ENCODE measurements at places on chromosomes 2 and 18.

GRCh38 chr2:144971786-144972335 lies 451.9 kb upstream of the ZEB2 start:
- no peak for DNase-seq

DNA sequence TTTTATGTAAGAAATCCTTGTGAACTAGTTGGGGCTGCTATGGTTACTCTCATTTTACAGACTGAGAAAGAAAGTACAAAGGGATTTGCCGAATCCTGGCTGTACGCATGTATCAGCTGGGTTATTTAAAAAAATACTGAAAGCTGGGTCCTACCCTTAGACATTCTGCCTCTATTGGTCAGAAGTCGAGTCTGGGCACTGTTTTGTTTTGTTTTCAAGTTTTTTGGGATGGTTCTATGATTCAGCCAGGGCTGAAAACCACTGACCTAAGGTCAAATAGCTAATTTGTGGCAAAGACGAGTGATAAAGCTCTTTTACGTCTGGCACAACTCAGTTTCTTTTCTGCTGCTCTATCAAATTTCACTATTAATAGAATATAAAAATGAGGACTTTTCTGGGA lies 5.9 kb upstream of the SLC8A1 start:
- no peak for DNase-seq

DNA sequence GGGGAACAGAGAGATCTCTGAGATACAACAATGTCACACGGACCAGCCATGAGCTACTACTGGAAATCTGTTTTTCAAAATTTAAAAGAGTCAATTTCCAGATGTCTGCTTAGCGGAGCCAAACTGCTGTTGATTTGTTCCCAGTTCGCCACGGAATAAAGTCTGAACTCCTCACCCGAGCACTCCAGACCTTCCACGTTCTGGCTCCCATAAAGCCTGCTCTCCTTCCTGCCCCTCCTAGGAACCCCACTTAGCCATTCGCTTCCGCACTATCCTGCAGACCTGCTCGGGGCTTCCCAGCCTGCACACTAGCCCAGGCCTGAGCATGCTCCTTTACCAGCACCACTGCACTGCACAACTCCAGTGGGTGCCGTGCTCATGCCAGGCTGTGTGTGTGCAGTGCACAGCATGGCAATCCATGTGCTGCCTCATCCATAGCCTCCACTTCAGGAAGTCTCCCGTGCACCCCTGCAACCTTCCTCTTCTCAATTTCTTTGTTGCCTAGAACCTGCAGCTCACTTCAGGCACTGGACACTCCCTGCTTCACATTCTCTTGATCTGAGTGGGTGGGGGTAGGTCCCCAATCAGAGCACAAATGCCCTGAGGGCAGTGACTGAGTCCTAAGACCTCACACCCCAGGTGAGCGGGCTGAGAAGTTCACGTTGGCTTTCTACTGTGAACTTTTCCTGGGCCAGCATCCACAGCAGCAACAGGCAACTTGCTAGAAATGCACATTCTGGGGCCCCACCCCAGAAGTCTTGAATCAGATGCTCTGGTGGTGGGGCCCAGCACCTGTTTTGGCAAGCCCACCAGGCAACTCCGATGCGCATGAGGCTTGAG lies 53.7 kb downstream of the ZBTB7C start:
- DNase-seq = no peak

GRCh38 chr2:133139847-133140533 lies 428.3 kb downstream of the NCKAP5 start:
- no peak for DNase-seq

DNA sequence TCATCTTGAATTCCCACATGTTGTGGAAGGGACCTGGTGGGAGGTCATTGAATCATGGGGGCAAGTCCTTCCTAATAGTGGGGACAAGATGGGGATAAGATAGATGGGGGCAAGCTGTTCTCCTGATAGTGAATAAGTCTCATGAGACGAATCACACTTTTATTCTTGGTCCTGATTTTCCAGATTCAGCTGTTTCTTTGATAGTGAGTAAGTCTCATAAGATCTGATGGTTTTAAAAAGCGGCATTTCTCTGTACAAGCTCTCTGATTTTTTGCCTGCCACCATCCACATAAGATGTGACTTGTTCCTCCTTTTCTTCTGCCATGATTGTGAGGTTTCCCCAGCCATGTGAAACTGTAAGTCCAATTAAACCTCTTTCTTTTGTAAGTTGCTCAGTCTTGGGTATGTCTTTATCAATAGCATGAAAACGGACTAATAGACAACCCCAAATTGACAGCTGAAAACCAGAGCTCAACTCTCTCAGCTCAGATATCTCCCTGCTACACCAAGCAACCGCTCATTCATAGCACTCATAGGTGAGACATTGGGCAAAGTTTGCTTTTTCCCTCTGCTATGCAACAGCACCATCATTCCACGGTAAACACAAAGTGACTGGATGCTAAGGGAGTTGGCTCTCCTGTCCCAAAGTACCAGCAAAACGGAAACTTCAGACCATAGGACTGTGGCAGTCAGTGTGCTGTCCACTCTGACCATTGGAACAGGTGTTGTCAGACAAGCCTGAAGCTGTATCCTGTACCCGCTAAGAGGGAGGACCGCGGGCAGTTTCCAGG lies 44.9 kb upstream of the TBC1D8 start:
- no peak for DNase-seq

- no peak for DNase-seq
Observed at GRCh38 chr2:3142961-3143571, 234.6 kb downstream of the EIPR1 start.

GRCh38 chr2:119288576-119288975 lies 64.9 kb downstream of the STEAP3 start:
- DNase-seq = no peak

GRCh38 chr2:120346667-120347358 lies 877 bp downstream of the INHBB start:
- DNase-seq = no peak

- DNase-seq = no peak
Observed at GRCh38 chr2:102749938-102750337, 11.9 kb upstream of the TMEM182 start.

DNA sequence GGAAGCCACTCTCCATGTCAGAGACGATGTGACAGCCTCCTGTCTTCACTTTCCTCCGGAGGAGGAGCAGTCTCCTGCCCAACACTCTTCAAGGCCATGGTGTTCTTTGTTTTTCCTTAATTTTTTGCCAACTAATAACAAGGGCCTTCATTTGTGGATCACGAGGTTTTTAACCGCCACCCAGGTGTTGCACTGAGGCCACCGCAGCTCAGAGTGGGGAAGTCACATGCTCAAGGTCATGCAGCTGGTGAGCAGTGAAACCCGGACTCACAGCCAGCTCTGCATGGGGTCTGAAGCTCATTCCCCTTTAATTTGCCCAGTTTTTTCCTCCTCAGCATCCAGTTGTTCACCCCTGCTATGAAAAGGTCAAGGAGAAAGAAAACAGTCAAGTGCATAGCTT lies 19.6 kb downstream of the ENOSF1 start:
- DNase-seq = no peak

DNA sequence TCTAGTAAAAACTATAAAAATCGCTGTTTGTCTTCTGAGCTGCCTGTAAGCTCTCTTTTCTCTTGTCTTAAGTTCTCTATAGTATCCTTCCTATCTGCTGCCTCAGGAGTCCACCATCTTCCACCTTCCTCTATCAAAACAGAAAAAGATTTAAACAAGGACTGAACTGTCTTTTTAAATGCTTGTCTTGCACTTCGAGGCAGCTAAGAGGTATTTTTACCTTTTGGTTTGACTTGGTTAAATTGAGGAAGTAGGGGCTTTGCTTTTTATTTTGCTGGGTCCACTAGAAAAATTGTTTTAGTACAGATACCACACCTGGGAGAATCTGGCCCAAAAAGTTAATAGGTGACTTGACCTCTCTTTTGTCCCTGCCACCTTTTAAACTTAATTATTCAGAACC lies 12.2 kb downstream of the SESTD1 start:
- DNase-seq = no peak

- no peak for DNase-seq
Observed at GRCh38 chr2:213932-214693, 49.7 kb downstream of the SH3YL1 start.

- DNase-seq = no peak
Observed at GRCh38 chr2:24855726-24856125, 62.5 kb downstream of the CENPO start.

DNA sequence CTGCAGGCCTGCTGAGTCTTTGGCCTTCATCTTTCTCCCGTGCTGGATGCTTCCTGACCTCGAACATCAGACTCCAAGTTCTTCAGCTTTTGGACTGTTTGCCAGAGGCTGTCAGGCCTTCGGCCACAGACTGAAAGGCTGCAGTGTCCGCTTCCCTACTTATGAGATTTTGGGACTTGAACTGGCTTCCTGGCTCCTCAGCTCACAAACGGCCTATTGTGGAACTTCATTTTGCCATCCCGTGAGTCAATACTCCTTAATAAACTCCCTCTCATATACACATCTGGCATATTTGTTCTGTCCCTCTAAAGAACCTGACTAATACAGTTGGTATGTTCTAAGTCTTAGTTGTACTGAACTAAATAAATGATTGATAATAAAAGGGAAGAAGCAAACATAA lies 702.8 kb upstream of the LINC00305 start:
- peak; percentile 1 for DNase-seq

DNA sequence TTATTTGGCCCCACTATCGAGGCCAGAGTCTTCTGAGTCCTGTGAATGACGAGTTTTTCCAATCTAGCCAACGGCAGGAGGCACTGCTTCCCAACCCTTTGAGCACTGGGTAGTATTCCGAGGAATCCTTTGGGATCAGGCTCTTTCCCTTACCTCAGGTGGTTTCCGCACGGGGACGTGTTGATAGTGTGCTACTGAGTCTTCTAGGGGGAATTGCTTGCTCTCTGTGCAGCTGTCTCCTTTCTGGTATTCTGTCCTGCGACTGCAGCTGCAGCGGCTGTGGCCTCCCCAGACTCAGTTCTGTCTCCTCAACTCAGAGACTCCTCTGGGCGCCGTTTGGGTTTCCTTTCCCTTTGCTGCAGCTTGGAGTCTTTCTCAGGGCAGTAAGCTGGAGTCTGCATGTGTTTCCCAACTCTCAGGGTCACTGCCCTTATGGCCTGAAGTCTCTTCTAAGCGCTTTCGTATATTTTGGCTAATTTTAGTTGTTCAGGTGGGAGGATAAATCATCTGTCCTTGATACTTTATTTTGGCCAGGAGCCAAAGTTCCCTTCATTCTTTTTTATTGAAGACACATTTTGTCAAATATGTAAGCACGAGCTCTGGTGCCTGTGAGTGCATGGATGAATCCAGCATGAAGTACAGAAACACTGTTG lies 118.4 kb downstream of the MAP4K4 start:
- DNase-seq = no peak

DNA sequence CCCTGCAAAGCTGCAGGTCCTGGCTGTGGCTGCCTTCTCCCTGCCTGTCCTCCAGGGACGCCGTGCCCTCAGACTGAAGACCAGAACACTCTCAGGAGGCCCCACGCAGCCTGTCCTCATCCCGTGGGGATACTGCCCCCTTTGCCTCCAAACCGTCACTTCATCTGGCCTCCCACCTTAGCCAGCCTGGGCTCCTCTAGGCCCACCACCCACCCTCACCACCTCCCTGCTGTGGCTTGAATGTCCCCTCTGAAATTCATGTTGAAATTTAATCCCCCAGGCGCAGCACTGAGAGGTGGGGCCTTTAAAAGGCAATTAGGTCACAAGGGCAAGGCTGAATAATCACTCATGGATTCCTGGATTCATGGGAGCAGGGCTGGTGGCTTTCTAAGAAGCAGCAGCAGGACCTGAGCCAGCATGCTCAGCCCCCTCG lies 198.2 kb downstream of the SEPTIN10 start:
- DNase-seq = no peak

DNA sequence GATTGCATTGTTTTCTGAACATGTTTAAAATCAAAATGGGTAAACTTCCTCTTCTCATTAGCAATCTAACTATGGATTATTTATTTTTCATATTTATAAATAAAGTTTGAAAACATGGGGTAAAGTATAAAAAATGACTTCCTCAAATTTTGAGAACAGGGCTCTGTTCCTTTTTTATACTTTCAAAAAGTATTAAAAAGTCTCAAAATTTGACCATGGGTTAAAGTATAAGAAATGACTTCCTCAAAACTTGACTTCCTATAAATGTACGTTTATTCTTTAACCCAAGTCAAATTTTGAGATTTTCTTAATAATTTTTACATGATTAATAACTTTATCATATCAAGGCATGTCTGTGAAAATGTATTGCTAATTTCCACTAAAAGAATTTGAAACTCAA lies 512.4 kb downstream of the GALR1 start:
- no peak for DNase-seq

DNA sequence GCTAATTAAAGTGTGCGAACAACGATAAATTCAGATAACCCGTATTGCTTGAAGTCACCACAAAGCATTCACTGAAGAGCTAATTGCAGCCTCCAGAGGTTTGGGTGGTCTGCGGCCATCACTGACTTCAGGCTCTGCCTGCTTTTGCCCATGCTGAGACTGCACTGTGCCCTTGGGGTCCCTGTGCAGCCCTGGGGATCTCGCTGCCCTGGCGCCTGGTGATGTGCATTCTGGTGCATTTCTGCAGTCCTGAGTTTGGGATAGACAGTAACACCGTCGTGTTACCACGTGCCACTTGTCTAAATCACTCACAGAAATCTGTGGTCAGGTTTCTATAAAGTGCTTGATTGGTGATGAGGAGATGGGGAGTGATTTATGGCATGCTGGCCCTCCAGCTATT lies 27.6 kb downstream of the LDLRAD4 start:
- no peak for DNase-seq

DNA sequence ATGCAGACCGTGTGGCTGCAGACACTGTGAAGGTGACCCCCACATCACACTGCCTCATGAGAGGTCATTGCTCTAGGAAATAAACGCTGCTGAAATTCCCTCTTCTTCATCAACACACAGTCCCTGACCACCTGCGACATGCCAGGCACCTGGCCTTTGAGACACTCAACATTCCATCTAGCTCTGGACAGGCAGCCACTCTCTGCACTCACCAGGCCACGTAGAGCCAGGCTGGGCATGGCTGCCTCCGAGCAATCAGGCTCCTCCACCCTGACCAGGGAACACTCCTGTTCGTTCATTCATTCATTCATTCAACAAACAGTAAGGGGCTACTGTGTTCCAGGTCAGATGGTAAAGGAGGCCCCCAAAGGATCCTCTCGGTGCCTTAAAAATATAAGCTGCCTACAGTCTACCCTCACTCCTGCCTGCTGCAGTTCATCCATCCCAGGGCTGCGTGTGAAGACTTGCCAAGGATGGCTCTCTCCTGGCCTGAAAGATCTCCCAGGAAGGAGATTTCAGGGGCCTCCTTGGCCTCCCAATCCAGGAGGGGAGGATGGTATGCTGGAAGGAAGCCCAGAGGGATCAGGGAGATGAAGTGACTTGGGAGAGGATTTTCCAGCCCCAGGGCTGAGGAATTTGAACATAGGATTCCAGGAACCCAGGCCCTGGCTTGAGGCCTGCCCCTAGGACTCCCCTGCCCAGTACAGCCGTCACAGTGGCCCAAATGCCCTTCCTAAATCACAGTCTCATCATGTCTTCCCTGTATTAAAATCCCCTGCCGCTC lies 66.7 kb downstream of the TNS1 start:
- DNase-seq = no peak

GRCh38 chr2:145020694-145021093 lies 500.8 kb upstream of the ZEB2 start:
- DNase-seq = no peak

GRCh38 chr2:222912117-222912516 lies 51.3 kb downstream of the ACSL3 start:
- DNase-seq = peak; percentile 75

All from erythroblast (primary cell).